ENCODE measurements at places on chromosomes 16 and 17. TPM values are rescaled to one million over a fixed set of nuclear protein-coding genes. Genes with fewer than 3 reads are reported as not detected.

DNA sequence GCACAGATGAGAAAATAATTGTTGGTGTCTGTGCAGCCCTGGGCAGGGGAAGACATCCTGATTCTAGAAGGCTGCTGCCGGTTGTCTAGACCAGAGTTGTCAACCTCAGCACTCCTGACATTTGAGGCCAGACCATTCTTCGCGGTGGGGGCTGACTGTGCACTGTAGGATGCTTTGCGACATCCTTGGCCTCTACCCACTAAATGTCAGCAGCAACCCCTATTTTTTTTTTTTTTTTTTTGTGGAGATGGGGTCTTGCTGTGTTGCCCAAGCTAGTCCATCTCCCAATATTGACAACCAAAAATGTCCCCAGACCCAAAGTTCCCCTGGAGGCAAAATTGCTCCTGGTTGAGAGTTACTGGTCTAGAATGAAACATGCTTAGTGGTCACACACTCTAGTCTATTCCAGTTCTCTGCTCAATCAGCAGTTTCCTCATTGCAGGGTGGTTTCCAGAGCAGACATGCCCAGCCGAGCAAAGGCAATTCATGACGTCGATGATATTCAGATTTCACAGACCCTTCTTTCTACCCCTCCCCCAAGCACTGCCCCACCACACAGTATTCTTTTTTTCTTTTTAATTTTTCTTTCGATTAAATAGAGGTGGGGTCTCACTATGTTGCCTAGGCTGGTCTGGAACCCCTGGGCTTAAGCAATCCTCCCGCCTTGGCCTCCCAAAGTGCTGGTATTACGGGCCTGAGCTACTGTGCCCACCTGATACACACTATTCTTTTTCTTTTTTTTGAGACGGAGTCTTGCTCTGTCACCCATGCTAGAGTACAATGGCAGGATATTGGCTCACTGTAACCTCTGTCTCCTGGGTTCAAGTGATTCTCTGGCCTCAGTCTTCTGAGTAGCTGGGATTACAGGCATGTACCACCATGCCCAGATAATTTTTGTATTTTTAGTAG is 9.0 kb downstream of the C17orf99 start:
- DNase-seq, result peak; percentile 59

DNA sequence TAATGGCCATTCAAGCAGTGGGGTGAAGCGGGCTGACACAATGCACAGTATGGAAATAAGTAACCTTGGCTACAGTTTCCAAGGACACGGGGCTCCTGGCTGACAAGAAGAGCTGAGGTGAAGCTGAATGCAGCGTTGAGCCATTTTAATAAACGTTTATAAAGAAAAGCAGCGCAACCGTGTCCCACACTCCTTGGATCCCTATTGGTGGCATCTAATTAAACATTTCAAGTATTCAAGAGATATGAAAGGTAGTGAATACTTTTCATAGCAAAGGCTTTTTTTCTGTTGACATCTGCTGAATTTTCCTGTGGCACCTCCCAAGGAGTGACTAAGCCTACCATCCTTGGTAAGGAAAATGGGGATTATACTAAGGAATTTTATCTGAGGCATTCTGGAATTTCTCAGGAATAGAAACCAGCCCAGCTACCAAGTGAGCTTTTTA is 26.5 kb downstream of the DUSP14 start:
- DNase-seq, result no peak

DNA sequence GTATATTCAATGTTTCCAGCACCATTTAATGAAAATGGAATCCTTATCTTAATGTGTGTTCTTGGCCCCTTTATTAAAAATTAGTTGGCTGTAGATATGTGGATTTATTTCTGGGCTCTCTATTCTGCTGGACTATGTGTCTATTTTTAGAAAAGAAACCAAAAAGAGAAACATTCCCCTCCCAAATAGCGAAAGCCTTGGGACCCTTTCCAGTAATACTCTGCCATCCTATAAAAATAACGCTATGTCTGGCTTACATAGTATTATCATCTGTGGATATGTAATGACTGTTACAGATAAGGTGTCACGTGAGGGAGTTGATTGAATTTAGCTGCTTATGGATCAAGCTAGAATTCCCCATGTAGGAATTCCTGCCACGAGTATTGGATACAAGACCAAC is 279.3 kb upstream of the KIF2B start:
- DNase-seq, result no peak

DNA sequence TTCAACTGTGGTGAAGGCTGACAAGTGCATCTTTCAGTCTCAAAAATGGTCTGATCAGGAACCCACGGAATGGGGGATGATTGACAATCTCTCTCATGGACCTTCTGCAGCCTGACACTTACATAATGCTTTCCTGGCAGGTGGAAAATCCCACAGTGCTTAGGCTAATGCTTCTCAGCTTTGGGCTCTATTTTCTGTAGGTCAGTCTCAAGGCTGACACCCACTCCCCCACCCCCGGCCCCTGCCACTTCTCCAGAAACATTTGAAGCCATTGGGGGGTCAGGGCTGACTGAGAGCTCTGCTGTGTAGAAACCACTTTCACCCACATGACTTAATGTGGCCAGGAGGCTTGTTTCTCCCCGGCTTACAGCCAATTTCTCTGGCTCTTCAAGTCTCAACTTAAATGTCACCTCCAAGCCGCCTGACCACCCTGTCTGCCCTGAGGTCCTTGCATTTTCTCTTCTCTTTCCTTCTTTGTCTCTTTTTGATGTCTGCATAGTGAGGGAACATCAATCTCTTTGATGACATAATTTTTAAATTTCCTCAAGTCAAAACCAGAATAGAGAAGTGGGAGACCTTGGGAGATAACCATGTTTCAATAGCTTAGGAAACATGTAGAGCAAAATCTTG is 16.7 kb upstream of the IRF8 start:
- no peak for DNase-seq

PDILT gene
- not detected for total RNA-seq

SLC25A11 gene
- total RNA-seq, result 95.3 TPM

SPATA22 gene
- not detected for total RNA-seq
